ENCODE measurements at places on chromosomes 6 and 20.

- DNase-seq = no peak
Observed at GRCh38 chr6:100366419-100366818, 98.3 kb downstream of the SIM1 start.

- DNase-seq = no peak
Observed at GRCh38 chr6:45997875-45998506, 17.7 kb downstream of the CLIC5 start.

GRCh38 chr6:136370988-136371728 lies 81.5 kb upstream of the BCLAF1 start:
- no peak for DNase-seq

DNA sequence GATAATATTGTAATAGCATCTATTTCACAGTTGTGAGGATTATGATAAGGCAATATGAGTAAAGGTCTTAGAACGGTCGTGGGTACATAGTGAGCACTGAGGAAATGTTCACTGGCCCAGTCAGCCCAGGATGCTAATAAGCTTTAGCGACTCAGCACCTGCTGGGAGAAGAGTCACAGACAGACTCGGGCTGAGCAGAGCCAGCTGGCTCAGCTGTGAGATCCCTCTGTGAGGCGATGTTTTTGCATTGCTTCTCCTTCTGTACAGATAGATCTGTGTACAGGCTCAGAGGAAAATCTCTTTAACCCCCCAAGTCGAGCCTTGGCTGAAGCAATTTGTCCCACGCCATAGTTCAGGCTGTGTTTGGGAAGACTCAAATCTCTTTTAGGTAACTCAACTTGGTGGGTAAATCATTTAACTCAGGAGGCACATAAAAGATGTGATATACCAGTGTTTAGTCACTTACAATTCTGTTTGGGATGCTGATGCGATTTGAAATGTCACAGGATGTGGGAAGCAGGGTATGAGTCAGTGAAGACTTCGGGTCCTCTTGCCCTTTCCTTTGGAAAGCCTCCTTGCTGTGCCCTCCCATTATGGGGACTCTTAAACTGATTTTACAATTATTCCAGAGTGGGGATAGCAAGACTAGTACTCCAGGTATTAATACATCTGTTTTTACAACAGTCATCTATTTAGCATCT lies 53.1 kb downstream of the PHACTR1 start:
- DNase-seq = no peak

DNA sequence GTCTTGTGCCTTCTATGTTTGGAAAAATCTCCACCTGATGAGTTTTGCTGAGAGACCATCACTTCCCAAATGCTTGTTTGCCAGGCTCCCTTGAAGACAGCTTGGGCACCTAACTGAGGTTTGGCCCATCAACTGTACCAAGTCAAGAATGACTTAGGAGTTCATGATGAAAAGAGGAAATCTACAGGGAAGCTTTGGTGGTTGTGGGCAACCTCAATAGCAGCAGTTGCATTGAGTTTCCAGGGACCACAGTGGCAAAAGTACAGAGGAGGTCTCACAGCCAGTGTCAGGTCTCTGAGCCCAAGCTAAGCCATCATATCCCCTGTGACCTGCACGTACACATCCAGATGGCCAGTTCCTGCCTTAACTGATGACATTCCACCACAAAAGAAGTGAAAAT lies 49.7 kb upstream of the PHACTR1 start:
- DNase-seq = no peak

DNA sequence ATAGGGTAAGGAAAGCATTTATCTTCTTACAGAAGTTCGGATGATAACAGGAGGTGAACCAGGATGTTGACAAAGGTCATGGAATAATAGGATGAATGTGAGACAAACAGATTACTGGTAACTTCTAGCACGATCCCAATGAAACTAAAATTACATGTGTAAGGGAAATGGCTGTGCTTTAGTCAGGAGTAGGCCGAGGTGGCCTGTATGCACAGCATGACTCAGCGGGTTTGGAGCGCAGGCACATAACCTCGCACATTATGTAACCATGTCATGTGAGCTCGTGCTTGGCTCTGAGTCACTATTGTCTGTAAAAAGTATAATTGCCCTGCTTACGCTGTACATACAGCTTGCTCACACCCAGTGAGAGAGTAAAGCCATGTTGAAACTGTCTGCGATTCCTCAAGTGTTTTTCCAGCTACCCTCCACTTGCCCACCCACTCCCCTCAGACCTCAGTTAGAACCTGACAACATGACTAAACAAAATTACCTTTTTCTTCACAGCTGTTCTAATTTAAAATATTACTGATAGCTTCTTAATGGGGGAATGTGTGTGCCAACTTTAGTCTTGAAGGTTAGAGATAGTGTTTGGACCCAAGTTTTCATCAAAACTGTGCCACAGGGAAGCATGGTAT lies 8.2 kb downstream of the CYB5R4 start:
- no peak for DNase-seq

GRCh38 chr6:131427434-131428058 lies 145.5 kb upstream of the ARG1 start:
- DNase-seq = no peak
